AG04449 (cell line): ENCODE measurements at places on chromosomes 6 and 20.

DNA sequence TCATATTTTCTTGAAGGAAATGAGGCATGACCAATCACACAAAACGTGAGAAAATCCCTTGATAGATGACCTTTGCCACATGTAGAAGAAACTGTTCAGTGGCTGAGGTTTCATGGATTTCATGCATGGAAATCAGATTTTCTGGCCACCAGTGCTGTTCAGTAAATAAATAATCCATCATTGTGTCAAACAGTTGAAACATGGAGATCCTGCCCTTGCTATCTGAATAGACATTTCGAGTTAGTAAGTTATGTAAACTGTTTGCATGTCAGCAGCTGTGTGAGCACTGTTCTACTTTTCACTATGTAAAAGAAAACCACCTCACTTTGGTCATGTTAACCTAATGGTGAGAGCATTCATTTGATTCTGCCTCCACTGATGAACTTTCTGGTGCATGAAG is 793.9 kb upstream of the EPHA7 start:
- DNase-seq = no peak

GRCh38 chr6:168877821-168878282 is 375.8 kb downstream of the THBS2 start:
- no peak for DNase-seq

- DNase-seq = no peak
Observed at GRCh38 chr6:35402136-35402855, 49.8 kb upstream of the FANCE start.

- no peak for DNase-seq
Observed at GRCh38 chr6:125169058-125169457, 15.5 kb downstream of the TPD52L1 start.

GRCh38 chr6:144156338-144156737 is 6.0 kb downstream of the STX11 start:
- DNase-seq = no peak

DNA sequence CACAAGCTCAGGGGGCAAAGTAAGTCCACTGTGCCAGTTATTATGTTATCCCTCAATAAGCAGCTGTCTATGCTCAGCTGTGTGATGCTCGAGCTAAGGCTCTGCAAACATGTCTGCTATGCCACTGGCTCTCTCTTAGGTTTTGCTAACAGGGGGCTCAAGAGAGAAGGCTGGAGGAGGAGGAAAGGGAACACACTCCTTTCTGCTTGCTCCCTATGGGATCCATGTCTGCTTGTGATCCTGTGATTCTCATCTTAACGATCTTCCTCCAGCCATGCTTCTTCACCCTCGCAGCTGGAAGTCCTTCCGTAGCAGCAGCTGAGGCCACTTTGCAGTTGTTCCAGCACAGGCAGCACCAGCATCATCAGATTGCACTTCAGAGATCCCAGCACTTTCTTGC is 37.0 kb upstream of the IGF2R start:
- no peak for DNase-seq
